GM12878 (cell line): ENCODE measurements at places on chromosomes 16 and 17. TPM values are rescaled to one million over a fixed set of nuclear protein-coding genes. Genes with fewer than 3 reads are reported as not detected.

ABCA9 gene
- total RNA-seq: 0.24 and 0.49 TPM in 2 replicates

TEKT5 gene
- 0.80 and 2.2 TPM in 2 replicates for total RNA-seq

CDRT4 gene
- total RNA-seq: 0.40 and 0.72 TPM in 2 replicates

KRTAP4-6 gene
- total RNA-seq: not detected in 2 replicates

EXOC3L1 gene
- not detected in 2 replicates for total RNA-seq

P2RX5 gene
- 24.8 and 27.2 TPM in 2 replicates for total RNA-seq

DNAAF1 gene
- not detected in 2 replicates for total RNA-seq

MRTFB gene
- 14.2 and 14.3 TPM in 2 replicates for total RNA-seq

SPATA22 gene
- total RNA-seq: not detected in 2 replicates

SDR42E2 gene
- not detected in 2 replicates for total RNA-seq

HOXB1 gene
- not detected in 2 replicates for total RNA-seq

TBC1D3I gene
- 0.41 TPM in 1 of 2 replicates, not detected in the other for total RNA-seq

CACNG1 gene
- not detected in 2 replicates for total RNA-seq

RPGRIP1L gene
- 4.7 and 5.1 TPM in 2 replicates for total RNA-seq

C16orf96 gene
- 0.05 and 0.08 TPM in 2 replicates for total RNA-seq

CA10 gene
- not detected in 2 replicates for total RNA-seq

PRR35 gene
- total RNA-seq: not detected in 2 replicates

KRTAP2-3 gene
- not detected in 2 replicates for total RNA-seq

MPP2 gene
- total RNA-seq: 0.21 and 0.56 TPM in 2 replicates

LRRC36 gene
- total RNA-seq: 0.66 and 1.9 TPM in 2 replicates

TBC1D3C gene
- total RNA-seq: not detected in 2 replicates

ADAM11 gene
- 0.13 and 0.26 TPM in 2 replicates for total RNA-seq

OMG gene
- total RNA-seq: 0.18 TPM in 1 of 2 replicates, not detected in the other

CEP95 gene
- total RNA-seq: 25.0 and 27.8 TPM in 2 replicates

FTO gene
- total RNA-seq: 51.7 and 55.0 TPM in 2 replicates

PRAC1 gene
- total RNA-seq: not detected in 2 replicates

NRN1L gene
- total RNA-seq: 0.92 TPM in 1 of 2 replicates, not detected in the other

NGFR gene
- total RNA-seq: 0.08 and 0.21 TPM in 2 replicates

SLC12A3 gene
- 4.8 and 5.2 TPM in 2 replicates for total RNA-seq

SHCBP1 gene
- 25.3 and 29.8 TPM in 2 replicates for total RNA-seq

GAS7 gene
- total RNA-seq: 53.4 and 57.0 TPM in 2 replicates

GFAP gene
- total RNA-seq: not detected in 2 replicates

RASL10B gene
- 0.05 TPM in 1 of 2 replicates, not detected in the other for total RNA-seq

CEP295NL gene
- not detected in 2 replicates for total RNA-seq

HYDIN gene
- total RNA-seq: 0.29 TPM in 1 of 2 replicates, not detected in the other

ZG16 gene
- not detected in 2 replicates for total RNA-seq

TBC1D3G gene
- not detected in 2 replicates for total RNA-seq

TPSD1 gene
- not detected in 2 replicates for total RNA-seq

NUDT16L1 gene
- total RNA-seq: 35.0 and 35.2 TPM in 2 replicates

HAP1 gene
- not detected in 2 replicates for total RNA-seq

TP53TG3F gene
- not detected in 2 replicates for total RNA-seq
